ENCODE measurements at places on chromosomes 7 and 10.

DNA sequence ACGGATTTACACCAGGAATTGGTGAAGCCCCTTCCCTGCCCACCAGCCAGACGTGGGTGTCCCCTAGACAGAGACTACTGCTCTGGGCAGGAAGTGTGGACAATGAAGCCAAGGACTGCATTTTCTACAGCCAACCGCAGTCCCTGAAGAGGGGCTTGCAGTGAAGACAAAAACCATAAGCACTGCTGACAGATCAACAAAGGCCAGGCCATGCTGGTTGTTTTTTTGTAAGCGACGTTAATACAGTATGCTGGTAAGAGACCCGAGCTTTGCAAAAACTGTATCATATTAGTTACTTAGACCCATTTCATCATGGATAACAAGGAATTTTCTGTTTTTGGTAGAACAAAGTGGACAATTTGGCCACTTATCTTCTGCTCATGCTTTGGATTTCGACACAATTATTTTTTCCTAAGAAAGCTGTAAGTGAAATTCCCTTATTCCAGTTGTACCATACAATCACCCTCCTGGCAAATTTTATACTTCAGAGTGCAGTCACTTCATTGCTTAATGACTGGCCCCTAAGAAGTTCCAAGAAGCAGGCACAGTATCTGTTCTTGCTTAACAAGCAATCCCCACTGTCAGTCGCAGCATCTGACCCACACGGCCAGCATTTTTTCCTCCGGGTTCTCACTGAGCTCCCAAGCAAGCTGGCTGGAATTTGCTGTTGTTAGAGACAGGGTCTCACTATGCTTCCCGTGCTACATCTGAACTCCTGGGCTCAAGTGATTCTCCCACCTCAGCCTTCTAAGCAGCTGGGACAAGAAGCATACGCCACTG is 163.5 kb downstream of the PARD3 start:
- no peak for DNase-seq

- no peak for DNase-seq
Measured at GRCh38 chr7:4216016-4216415, 466.1 kb upstream of the FOXK1 start.

DNA sequence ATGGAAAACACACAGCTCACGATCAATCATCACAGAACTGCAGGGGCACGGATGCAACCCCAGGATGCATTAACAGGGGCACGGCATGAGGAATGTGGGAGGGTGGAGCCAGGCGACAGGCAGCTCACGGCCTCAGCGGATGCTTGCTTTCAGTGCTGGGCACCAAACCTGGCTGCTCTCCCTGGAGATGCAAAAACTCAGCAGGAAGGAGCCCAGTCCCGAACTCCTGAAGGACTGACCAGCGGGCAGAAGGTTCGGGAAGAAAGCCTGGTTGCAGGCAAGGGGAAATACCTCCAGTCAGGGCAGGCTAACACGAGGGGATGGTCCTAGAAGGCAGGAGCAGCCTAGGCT is 66.8 kb downstream of the CHST15 start:
- DNase-seq = no peak

- DNase-seq = no peak
Measured at GRCh38 chr10:101000915-101001658, 1.5 kb downstream of the LZTS2 start.

DNA sequence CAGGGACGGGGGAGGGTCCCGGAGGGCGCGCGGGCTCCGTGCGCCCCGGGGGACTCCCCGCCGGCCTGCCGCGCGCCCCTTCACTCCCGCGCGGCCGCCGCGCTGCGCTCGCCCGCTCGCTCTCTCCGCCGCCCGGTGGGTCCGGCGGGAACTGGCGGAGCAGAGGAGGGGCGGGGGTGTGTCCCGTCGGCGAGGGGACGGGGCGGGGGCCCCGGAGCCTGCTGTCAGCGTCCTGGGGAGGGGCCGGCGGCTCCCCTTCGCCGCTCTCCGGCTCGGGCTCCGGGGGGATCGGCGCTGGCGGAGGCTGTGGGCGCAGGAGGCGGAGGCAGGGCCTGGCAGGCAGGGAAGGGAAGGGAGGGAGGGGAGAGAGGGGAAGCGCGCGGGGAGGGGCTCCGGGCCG is at the start of gene SH3PXD2A:
Gene SH3PXD2A, minus strand, starts transcription at position 153 of the 400 bp plus-strand sequence. CDS start 310 bp downstream, outside the sequence.
- DNase-seq = no peak

DNA sequence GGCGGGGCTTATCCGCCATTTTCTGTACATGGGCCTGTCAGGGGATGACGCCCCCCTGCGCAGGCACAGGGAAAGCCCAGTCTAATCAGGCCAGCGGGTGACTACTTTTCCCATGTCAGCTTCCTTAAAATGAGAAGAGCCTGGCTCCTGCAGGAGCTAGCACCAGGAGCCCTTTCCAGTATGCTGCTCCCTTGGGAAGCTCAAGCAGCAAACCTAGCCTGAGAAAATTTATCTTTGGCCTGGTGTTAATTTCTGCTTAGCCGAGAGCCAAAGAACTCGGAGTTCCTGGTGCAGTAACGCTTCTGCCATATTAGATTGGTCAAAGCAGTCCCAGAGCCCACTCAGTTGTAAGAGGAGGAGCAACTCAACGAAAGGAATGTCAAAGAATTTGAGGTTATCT is 239.0 kb upstream of the PHYHIPL start:
- no peak for DNase-seq

DNA sequence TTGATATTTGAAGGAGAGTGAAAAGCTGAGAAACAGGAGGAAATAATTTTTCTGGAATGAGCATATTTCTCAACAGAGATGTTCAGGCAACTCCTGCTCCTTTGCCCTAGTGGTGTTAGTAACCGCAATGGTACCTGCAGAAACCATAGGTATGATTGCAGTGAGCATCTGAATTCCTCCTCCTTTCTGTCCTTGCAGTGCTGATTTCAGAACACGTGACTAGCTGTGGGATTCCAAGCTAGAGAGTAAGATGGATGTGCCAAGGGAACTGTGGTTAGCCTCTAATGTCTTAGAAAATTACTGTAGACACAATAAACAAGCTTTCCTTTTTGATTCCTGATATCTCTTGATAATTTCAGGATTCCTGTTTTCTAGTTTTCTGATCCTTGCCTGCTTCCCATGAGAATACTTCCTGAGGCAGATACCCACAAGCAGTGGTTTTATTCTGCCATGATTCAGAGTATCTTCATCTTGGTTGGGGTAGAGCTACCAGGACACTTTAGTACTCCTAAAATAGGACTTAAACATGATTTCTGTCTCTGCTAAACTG is 27.5 kb downstream of the LRGUK start:
- DNase-seq = no peak

DNA sequence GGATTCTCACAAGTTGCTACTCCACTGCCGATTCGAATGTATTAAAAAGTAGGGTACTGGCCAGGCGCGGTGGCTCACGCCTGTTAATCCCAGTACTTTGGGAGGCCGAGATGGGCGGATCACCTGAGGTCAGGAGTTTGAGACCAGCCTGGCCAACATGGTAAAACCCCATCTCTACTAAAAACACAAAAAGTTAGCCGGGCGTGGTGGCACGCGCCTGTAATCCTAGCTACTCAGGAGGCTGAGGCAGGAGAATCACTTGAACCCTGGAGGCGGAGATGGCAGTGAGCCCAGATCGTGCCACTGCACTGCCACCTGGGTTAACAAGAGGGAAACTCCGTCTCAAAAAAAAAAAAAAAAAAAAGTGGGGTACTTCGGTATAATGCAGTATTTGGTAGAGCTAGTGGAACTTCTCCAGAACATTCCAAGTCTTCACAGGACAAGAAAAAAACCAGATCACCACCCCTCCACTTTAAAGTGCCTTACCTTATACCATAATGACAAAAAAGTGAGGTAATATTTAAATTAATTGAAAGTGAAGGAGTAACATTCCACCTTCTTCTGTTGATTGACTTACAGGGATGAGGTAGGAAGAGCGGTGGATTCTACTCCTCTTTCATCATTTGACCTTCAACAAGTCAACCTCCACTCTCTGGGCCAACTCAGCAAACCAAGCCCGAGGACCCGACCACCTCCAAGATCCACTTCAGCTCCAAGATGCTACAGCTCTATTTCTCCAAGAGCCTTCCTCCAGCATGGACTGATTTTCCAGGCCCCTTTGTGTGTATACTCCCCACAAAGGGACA is 2.0 kb downstream of the BAZ1B start:
- DNase-seq = no peak

DNA sequence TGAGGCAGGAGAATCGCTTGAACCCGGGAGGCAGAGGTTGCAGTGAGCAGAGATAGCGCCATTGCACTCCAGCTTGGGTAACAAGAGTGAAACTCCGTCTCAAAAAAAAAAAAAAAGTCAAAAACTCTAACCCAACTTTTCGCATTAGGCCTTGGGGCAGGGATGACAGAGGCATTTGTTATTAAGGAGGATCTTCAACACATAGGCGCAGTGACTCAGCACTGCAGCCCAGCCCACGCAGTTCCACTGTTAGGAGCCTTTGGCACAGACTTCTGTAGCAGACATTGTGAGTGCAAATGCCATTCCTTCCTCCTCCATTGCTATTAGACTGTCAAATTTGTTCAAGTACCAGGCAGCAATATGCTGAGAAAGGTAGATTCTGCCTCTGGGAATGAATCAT is 43.1 kb upstream of the KLHL7 start:
- DNase-seq = no peak

DNA sequence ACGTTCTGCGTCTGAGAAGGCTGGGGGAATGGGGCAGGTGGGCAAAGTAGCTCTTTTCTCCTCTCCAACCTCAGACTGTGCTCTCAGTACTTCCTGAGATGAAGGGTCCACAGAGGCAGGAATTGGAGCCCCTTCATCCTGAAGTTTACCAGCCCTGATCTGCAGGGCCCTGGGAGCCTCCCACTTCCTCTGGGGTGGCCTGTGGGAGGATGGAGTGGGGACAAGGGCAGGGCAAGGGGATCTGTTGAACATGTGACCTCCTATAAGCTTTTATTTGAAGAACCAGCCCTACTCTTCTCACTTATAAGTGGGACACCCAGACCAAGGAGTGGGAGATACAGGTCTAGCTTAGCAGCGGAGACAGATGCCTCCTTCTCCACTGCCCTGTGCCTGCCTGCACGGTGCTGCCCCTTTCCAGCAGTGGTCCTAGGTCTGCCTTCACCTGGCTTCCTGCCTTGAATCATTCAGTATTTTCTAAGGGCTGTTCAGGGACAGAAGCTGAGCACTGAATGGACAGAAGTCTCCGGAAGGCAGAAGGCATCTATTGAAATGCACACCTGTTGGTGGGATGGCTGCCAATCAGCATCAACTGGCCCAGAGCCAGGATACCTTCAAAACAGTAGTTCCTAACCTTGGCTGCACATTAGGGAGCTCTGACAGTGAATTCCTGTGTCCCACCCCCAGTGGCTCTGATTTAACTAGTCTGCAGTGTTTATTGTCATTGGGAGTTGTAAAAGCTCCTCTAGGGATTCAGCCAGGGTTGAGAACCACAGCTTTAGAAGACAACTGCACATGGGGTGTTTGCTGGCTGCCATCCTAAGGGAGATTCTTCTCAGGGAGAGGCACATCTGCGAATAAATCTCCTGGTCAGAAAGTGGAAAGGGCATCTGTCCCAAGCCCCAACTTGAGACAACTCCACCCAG is 2.7 kb upstream of the ARHGAP22 start:
- no peak for DNase-seq

DNA sequence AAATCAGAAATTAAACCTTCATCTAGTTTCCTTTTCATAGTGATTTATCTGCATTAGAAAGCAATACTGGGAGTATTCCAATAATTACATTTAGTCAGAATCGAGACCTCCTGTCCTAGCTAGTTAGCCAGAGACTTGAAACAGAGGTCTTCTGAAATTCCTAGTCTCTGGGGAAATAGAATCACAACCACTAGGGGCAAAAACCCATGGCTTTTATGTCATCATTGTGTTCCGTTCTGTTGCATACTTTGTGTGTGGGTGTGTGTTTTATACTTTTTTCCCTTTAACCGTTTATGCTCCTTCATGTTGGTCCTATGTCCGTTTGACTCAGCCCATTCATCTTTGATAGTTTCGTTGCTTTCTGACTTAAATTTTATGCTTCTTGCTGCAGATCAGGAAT is 79.8 kb downstream of the RALA start:
- DNase-seq = no peak

- DNase-seq = no peak
Measured at GRCh38 chr7:154990964-154991540, 11.9 kb downstream of the PAXIP1 start.

GRCh38 chr10:119370111-119370741 is 162.9 kb downstream of the GRK5 start:
- no peak for DNase-seq
